ENCODE measurements at places on chromosomes 6 and 20.

DNA sequence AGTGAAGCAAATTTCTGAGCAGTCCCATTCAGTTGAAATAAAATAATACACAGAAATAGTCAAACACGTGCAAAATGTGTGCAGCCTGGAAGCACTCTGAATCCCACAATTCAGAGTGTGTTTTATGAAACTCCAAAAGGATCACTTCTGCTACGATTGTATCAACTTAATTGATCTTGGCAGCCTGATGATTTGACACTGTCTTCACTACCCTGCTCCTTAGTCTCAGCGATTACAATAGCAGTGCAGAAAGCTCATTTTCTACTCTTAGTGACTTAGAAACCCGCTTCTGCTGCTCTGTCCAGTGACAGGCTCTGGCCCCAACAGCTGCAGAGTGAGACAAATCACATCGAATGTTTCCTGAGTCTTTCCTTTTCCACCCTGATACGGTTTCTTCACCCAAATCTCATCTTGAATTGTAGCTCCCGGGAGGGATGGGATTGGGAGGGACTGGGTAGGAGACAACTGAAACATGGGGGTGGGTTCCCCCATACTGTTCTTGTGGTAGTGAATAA is 16.2 kb upstream of the EMILIN3 start:
- no peak for DNase-seq

GRCh38 chr20:23794841-23795240 is 31.7 kb downstream of the CST2 start:
- no peak for DNase-seq

GRCh38 chr6:87827346-87827745 is 125.3 kb upstream of the AKIRIN2 start:
- DNase-seq, result no peak

DNA sequence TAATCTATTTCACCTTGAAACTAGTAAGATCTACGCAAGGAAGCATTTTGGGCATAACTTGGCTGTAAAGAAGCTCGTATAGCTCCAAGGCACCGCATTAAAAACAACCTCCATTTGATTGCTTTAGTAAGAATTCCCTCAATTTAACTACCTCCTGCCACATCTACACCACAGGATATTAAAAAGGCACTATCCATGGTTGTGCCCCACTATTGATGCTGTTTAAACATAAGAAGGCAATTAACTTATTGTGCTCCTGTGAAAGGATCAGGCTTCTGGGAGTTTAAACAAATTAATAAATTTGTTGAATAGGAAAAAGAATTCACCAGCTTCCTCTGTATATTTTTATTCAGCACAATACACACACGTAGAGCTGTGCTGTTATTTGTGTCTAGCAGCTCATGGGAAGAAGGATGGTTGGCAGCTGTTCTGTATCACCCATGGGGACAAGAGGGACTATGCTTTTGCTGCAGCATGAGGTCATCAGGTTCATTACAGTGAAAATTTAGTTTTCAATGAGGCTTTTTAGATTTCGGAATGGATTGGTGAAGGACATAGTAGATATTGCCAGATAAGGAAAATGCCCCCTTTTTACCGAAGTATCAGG is 513.3 kb downstream of the HAO1 start:
- no peak for DNase-seq

GRCh38 chr20:3166338-3166912 is 6.8 kb upstream of the FASTKD5 start:
- DNase-seq, result no peak

DNA sequence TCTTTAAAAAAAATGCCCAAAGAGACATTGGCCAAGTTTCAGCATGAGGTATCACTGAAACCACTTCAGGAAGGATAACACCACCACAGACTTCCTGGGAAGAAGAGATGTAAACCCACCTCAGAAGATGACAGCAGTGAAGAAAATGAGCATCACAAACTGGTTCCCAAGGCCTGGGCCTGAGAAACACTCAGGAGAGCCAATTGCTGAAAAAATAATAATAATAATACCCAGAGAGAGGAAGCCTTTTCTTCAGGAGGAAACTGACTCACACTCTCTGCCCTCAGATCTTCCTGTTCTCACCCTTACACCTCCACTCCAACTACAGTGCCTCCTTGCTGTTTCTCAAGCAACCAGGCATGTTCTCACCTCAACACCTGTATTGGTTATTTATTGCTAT is 68.1 kb upstream of the MAFB start:
- no peak for DNase-seq

GRCh38 chr6:93894521-93894920 is 475.2 kb upstream of the EPHA7 start:
- DNase-seq, result no peak

DNA sequence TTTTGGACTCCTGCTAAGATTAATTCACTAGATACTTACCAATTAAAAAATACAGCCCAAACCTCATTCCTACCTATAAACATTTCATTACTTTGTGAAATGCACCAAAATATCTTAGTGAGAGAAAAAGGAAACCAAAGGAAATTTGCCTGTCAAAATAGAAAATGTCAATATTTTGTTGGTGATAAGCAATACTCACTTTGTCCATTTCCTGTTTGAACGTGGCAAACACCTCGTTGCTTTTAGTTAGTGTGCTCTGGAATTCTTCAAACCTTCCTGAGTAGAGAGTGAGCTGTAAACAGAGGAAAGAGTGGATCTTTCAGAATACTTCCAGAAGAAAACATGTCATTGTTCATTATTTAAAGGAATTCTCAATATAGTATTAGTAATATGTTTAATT is 44.2 kb downstream of the TXLNB start:
- DNase-seq, result no peak

DNA sequence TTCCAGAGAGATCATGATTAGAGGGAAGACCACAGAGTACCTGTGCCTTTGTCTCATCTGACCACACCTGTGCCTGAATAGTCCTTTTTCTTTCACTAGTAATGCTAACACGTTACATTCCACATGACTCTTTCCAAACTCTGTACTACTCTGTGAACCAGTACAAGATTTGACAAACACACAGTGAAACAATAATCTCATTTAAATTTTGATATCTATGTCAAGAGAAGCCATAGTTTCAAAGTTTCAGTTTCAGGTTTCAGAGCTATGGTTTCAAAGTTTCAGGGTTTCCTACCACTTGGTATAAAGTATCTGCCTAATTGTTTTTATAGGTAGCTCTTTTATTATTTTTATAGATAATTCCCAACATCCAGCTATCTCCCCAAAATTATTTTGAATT is 62.0 kb upstream of the PHACTR2 start:
- no peak for DNase-seq

- DNase-seq, result no peak
Measured at GRCh38 chr6:145081677-145082076, 653.6 kb downstream of the EPM2A start.

DNA sequence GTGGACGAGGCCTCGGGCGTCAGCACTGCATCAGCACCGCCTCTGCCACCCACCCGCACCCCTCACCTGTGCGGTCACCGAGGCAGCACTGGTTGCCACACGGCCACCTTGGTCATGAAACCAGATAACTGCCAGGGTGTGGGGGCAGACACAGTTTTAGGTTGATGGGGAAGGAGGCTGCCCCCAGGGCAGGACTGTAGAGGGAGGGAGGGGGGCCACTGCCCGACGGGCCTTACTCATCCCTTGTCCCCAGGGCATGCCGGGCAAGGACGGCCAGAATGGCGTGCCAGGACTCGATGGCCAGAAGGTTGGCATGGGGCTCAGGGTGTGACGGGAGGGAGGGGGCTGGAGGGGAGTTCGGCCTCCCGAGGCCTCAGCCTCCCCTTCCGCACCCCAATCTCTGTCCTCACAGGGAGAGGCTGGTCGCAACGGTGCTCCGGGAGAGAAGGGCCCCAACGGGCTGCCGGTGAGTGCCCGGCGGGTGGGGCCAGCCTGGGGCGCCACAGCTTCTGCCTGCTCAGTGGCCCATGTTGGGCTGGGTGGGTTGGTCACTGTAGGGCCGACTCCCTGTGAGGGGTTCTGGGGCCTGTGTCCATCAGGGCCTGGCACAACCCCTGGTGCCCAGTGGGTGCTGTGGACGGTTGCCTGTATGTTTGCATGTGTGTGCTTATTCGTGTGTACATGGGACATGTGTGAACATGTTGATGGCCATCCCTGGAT is 11.8 kb downstream of the COL9A3 start:
- DNase-seq, result no peak

GRCh38 chr6:134689641-134690040 is 260.3 kb downstream of the ALDH8A1 start:
- DNase-seq, result no peak

DNA sequence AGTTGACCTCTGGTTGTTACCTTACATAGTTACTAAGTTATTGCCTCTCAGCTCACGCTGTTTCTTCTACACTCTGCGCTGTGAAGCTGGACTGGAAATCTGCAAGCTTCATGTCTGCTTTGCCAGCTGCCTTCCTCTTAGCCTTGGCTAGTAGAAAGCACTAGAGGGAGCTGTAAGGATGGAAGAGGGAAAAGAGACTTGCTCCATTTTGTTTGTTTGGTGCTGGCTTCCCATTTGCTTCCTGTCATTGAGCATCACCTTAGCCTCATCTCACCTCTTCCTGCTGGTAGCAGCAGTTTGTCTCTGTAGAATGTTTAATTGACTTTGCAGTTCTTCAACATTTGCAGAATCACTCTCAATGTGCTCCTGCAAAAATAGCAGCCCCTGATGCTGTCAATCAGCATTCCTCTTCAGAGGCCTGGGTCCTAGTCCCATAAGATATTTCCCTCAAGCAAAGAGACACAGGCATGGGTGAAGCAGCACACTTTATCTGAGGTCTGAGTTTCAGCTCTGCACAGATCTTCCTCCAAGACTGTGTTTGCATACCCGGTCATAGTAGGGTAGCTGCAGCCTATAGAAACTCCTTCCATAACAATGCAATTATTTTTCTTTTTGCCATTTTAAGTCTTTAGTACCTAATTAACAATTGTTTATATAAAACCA is 302.2 kb upstream of the EPHA7 start:
- no peak for DNase-seq

GRCh38 chr20:20207872-20208271 is 155.5 kb downstream of the CFAP61 start:
- DNase-seq, result no peak

DNA sequence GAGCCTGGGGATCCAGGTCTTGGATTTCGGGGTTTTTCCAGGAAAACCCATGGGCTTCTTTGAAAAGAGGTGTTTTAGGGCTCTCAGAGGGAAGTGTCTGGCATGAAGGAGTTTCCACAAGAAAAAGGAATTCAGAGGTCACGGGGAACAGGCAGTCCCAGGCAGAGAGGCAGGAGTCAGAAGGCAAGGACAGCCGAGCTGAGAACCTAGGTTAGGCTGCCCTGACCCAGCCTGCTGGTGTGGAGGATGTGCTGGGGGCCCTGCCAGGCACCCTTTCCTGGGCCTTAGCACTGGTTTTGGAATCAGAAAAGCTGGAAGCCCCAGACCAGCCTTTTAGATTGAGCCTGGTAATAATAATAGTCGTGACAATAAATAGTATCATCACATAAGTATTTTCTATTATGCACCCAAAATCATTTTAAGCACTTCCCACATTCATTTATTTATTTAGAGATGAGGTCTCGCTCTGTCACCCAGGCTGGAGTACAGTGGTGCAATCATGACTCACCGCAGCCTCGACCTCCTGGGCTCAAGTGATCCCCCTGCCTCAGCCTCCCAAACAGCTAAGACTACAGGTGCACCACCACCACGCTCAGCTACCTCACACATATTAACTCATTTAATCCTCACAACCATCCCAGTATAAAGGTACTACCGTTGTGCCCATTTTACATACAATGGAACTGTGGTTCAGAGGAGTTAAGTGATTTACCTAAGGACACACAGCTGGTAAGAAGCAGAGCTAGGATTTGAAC is 19.9 kb downstream of the TGM2 start:
- no peak for DNase-seq

DNA sequence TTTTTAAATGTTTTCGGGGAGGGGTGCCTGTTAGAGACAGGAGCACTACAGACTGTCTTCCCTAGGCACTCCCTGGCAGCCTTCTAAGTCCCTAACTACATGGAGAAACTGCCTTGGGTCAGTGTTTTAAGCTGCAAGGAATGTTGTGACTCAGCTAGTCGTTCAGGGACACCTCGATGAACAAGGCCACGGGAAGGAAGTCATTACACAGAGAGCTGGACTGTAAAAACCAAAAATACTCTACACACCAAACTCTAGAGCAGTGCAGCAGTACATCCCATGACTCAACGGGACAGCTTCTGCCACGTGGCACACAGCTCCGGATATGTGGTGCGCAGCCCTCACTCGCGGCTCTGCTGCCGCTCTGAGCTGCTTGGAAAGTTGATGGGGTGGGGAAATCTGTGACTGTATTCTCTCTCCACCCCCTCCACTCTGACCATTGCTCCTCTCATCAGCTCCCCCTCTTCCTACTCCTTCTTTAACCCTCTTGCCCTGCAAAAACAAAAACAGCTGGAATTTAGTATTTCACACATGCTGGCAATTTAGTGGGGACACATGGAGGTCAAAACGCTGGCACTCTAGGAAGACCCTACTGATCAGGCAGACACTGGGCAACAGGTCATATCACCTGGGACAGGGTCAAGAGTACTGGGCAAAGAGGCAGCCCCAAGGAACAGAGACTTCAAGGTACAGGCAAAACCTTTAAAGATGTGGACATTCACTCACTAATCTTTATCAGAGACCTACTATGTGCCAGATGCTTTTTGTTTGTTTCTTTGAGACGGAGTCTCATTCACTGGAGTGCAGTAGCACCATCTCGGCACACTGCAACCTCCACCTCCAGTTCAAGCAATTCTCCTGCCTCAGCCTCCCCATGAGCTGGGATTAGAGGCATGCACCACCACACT is 10.9 kb upstream of the LPIN3 start:
- DNase-seq, result peak; percentile 95

DNA sequence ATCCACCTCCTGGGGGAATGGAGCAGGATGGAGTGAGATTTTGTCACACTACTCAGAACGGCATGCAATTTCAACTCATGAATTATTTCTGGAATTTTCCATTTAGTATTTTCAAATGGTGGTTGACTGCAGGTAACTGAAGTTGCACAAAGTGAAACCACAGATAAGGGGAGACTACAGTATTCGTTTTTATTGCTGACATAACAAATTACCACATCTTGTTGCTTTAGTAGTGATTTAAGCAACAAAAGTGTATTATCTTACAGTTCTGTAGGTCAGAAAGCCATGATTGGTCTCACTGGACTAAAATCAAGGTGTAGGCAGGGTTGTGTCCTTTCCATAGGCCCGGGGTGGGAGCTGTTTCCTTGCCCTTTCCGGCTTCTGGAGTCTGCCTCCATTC is 133.4 kb upstream of the B3GAT2 start:
- DNase-seq, result no peak

DNA sequence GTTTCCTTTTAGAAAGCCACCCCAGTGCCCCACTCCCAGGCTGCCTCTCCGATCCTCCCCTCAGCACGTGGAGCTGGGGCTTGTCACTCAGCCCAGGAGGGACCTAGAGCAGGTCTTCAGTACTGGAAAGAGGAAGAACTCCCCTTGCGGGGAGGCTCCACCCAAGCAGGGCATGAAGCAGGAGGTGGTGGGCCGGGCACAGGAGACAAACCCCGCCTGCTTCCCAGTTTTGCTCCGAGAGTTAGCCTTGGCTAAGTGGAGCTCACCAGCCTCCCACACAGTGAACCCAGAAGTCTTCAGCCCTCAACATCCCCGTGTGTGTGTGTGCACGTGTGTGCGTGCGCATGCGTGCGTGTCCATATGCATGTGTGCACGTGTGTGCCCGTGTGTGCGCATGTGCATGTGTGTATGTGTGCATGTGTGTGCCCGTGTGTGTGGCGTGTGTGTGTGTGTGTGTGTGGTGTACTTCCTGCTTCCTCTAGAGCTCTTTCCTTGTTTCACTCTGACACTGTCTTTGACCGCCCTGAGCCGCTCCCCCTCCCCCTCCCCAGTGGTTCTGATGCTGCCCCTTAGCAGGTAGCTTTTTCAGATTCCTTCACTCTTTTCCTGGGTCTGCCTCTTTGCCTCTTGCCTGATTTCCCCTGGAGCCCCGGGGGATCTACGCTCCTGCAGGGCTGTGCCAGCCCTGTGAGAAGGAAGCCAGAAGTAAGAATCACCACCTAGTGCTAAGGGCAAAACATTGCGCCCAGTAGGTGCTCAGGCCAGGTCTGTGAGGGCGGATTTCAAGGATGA is 239.8 kb downstream of the CDC5L start:
- DNase-seq, result no peak
